ENCODE measurements at places on chromosomes 7 and 10.

DNA sequence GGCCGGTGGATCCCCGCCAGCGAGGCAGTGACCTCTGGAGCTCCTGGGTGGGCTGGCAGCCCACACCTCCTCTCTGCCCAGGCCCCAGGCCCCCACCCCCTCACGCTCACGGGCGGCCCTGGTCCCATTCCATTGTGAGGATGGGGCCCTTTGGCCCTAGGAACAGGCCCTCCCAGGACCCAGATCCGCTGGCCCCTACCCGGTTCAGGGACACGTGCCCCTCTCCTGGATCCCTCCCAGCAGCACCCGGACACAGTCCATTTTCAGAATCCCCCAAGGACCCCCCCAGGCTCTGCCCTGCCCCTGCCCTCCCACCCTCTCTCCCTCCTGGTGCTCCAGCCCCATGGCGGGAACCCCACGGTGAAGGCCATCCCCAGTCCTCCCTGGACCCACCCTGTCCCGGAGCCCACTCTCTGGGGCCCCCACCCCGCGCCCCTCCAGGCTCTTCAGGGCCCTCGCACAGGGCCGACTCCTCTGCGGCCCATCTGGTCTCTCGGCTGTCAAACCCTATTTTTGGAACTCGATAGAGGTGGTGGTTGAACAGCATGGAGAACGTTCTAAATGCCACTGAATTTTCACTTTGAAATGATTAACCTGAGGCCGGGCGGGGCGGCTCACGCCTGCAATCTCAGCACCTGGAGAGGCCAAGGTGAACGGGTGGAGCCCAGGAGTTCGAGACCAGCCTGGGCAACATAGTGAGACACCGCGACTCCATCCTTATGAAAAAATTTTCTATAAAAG is 8.1 kb downstream of the ADAP1 start:
- no peak for DNase-seq

DNA sequence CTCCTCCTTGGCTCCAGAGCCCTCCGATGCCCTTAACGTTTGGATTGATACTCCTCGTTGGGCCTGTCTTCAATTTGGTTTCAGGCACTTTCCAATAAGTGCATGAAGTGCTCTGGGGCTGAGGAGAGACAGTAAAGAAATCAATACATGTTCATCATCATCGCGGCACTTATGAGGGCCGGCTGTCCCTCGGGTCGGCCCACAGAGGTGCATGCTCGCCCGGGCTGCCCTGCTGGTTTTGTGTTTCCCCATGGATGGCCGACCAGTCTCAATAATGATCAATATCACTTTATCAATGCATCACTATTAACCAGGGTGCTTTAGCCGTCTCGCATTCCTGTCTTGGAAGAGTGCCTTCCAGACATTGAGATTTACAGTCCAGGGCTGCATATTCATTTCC is 154.2 kb downstream of the EBF3 start:
- no peak for DNase-seq

- DNase-seq: no peak
Measured at GRCh38 chr10:78929541-78929940, 139.2 kb upstream of the ZMIZ1 start.

GRCh38 chr10:78937800-78938694 is 130.7 kb upstream of the ZMIZ1 start:
- peak; percentile 25 for DNase-seq

- no peak for DNase-seq
Measured at GRCh38 chr7:119102291-119102690, 877.8 kb downstream of the ANKRD7 start.

- DNase-seq: no peak
Measured at GRCh38 chr10:77835669-77836086, 90.9 kb downstream of the DLG5 start.

DNA sequence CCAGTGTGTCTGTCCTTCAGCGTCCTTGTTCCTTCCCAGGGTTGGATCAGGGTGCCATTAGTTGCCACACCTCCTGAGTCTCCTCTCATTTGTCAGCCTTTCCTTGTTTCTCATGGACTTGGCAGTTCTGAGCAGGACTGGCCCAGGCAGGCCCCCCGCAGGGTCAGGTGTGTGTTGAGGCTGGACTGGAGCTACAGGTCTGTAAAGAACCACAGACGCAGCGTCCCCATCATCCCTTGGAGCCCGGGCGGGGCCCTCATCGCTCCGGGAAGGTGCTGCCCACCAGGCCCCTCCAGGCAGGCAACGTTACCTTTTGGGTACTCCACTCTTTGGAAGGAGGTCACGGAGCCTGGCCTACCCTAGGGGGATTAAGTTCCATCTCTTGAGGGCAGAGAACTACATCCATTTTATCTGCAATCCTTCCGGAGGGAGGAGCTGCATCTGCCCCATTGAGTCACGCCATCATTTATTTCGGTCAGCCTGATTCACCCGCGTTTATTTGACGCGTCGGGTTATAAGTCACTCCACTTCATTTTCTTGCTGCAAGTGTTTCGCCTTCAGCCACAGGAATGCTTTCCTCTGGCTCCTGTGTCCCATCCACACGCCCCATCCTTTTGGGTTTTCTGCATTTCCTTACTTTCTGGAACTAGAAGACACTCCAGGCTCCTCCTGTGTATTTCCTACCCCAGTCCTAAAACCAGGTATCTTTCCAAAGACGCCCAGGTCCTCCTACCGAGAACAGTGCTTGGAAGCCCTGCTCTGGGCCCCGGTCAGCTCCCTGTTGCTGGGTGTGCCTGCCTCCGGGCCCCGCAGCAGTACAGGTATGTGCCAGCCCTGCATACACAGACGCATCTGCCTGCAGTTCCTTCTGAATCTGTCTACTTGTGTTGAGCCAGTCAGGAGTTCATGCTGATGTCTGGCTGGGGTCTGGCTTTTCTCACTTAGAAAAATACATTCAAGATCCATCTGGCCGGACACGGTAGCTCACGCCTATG is 141.9 kb downstream of the MAD1L1 start:
- no peak for DNase-seq

DNA sequence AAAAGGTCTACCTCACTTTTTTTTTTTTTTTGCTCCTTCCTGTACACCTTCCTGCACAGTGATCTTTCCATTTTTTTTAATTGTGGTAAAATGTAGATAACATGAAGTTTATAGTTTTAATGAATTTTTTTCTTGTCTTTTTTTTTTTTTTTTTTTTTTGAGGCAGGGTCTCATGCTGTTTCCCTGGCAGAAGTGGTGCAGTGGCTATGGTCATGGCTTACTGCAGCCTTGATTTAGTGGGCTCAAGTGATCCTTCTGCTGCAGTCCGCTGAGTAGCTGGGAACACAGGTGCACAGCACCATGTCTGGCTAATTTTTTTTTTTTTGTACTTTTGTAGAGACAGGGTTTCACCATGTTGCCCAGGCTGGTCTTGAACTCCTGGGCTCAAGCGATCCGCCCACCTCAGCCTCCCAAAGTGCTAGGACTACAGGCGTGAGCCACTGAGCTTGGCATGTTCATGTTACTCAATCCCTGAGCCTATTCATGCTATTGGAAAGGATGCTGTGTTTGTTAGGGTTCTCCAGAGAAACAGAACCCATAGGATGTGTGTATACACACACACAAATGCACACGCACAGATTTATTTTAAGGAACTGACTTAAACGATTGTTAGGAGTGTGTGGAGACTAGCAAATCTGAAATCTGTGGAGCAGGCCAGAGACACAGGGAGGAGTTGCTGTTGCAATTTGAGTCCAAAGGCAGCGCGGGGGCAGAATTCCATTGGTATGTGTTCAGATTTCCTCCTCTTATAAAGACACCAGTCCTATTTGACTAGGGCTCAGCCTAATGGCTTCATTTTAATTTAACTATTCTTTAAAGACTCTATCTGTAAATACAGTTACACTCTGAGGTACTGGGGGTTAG is 29.1 kb downstream of the GALNT11 start:
- no peak for DNase-seq

- no peak for DNase-seq
Measured at GRCh38 chr7:38574086-38574485, 57.1 kb downstream of the AMPH start.

DNA sequence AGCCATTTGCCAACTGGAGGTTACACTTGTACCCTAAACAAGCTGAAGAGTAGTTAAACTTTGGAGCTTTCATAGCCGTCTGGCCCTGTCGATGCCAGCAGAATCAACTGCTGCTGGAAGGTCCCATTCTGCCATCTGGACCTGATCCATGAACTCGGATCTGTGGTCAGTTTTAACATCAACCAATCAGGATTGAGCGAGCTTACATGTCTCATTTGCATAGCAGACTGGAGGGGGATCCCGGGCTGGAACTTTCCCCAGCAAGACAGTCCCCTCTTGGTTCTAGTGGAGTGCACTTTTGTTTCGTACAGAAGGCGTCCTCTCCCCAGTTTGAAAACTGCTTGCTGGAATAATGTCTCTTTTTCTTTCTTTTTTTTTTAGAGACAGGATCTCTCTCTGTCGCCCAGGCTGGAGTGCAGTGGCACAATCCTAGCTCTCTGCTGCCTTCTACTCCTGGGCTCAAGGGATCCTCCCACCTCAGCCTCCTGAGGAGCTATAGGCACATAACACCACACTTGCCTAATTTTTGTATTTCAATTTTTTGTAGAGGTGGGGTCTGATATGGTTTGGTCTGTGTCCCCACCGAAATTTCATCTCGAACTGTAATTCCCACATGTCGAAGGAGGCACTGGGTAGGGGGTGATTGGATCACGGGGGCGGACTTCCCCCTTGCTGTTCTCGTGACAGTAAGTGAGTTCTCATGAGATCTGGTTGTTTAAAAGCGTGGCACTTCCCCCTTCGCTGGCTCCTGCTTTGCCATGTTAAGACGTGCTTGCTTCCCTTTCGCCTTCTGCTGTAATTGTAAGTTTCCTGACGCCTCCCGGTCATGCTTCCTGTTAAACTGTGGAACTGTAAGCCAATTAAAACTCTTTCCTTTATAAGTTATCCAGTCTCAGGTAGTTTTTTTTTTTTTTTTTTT is 42.8 kb upstream of the SEPHS1 start:
- no peak for DNase-seq

- no peak for DNase-seq
Measured at GRCh38 chr10:77811831-77812430, 114.6 kb downstream of the DLG5 start.

DNA sequence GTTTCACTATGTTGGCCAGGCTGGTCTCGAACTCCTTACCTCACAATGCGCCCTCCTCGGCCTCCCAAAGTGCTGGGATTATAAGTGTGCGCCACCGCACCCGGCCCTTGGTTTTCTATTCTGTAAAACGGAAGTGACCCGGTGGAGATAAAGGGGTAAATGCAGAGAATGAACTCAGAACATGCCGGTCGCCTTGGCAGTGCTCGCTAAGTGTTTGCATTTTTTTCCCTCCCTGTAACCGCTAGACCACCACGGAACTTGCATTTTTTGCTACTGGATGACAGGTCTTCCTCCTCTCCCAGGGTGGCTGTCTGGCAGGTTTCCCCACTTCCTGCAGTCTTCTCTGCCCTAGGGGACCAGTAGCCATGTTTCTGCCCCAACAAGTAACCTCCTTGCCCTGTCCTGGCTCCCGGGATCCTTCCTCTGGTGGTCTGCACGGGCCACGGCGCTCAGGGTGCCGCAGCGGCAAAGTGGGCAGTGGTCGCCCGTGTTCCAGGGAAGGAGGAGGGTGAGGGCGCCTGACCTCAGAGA is 18.8 kb upstream of the GNA12 start:
- DNase-seq: no peak

GRCh38 chr10:6350609-6351008 is 147.9 kb downstream of the PFKFB3 start:
- DNase-seq: no peak

- no peak for DNase-seq
Measured at GRCh38 chr7:2730846-2731770, 43.1 kb downstream of the AMZ1 start.

GRCh38 chr10:10814069-10814468 is 203.6 kb upstream of the CELF2 start:
- DNase-seq: no peak

DNA sequence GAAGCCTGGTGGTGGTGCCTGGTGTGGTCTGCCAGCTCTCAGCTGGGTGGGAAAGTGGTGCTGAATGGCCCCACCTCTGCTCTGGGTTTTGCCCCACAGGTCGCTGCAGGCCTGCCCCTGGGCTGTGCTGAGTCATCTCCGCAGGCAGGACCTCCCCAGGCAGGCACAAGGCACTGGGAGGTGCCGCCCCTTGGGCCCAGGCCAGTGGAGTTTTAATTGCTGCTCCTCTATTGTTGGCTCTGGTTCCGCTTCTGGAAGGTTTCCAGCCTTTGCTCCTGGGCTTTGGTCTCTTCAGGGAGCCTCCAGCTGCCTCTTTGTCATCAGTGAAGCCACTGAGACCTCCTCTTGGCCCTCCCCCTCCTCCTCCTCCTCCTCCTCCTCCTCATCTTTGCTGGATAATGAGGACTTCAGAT is 180.3 kb upstream of the GRB10 start:
- DNase-seq: peak; percentile 99

DNA sequence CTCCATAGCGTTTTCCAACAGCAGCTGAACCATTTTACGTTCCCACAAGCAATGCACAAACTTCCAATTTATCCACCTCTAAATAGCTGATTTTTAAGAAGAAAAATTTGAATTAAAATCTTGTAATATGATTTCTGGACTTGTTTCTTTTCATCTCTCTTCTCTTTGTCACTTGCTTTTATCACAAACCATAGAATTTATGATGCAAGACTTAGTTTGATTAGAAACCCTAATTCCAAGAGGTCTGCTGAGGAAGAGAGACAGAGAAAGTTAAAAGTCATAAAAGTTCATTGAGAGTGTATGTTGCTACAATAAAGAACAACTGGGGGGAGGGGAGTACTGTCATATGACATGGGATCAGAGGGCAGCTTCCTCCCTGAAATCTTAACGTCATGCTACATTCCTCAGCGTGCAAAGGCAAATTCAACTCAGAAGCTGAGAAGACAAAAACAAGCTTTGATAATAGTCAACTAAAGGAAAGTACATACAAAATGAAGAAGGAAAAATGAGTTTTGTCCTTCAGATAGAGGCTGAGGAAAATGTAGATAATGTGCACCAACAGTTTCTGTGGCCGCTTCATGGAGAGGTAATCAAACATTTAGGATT is 18.4 kb upstream of the CUBN start:
- DNase-seq: no peak

- DNase-seq: peak; percentile 49
Measured at GRCh38 chr7:53350241-53350640, 314.8 kb downstream of the POM121L12 start.

DNA sequence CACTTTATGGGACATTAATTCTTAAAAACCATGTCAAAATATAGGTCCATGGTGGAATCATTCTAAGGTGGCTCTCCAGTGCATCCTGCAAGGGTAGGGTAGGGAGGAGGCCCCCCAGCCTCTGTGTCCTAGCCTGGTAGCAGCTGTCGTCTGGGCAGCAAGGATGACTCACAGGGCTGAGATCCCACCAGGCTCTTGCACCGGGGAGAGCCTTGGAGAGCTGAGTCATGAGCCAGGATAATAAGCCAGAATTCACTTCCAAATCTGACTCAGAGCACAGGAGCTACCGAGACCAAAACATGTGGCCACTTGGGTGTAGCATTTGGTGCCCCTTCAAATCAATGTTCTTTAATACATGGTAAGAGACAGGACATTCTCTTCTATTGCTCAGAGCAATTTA is 298.5 kb downstream of the NEBL start:
- peak; percentile 88 for DNase-seq

Measured in H4 (cell line).